ENCODE measurements at places on chromosomes 2 and 18.

DNA sequence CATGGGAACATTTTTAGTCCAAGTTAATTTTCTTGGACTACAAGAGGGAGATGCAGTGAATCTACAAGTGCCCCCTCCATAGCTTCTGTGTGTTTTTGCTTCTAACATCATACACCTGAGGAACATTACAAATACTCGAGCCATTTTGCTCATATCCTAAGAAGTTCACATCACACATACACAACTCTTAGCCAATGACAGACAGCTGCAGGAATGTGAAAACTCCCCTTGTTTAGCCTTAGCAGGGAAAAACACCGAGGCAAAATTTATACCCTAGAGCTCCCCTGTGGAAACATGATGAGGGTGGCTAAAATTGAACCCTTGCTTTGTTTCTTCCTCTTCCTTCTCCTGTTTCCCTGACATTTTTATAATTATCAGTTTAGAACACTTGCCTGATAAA is 928.3 kb upstream of the NRXN1 start:
- no peak for DNase-seq

DNA sequence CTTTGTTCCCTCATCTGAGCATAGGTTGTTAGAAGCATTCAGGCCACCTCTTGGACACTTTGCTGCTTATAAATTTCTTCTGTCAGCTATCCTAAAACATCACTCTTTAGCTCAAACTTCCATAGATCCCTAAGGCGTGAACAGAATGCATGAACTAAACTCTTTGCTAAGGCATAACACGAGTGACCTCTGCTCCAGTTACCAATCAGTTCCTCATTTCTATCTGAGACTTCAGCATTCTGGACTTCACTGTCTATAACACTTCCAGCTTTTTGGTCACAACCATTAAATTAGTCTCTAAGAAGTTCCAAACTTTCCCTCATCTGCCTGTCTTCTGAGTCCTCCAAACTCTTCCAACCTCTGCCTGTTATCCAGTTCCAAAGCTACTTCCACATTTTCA is 8.3 kb upstream of the VWA3B start:
- no peak for DNase-seq

- no peak for DNase-seq
Observed at GRCh38 chr2:45908316-45909170, 257.1 kb downstream of the PRKCE start.

DNA sequence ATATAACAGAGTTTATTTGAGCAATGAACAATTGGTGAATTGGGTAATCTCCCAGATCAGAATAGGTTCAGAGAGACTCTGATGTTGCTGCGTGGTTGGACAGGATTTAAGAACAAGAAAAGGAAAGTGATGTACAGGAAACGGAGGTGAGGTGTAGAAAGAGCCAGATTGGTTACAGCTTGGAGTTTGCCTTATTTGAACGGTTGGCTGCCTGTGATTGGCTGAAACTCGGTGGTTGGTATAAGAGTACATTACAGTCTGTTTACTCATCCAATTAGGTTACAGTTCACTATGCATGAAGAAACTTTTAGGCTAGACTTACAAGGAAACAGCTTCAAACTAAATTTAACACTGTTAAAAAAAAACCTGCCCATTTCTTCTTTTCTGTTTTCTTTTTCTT is 68.0 kb upstream of the CABLES1 start:
- DNase-seq: no peak

DNA sequence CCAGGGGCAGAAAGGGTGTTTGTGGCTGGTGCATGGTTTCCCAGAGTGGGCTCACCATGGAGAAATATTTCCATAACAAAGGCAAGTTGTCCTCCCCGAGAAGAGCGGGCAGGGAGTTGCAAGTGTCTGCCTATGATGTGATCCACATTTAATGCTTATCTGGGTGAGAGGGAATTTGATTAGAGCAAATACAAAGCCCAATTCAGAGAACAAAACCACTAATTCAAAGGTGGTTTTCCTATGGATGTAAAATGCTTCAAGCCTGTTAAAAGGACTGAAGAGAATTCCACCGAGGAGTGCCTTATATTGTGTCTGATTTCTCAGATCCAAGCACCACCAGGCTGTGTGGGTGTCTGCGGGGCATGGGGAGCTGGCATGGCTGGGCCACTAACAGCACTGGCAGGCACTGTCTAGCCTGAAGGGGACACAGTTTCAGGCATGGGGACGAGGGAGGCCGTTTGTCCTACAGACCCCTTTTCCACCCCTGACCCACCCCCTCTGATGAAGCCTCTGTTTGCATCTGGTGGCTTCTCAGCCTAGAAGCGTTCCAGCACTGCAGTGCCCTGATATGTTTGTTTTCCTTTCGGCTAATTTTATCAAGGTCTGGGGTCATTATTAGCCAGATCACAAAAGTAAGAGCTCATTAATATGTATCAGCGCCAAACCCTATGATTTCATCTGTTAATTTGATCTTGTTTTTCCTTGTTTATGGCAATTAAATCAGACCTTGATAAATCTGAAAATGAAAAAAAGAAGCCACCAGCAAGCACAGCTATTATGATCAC is 357.3 kb downstream of the HRH4 start:
- DNase-seq: no peak

GRCh38 chr2:207230261-207231105 is 64.7 kb upstream of the KLF7 start:
- no peak for DNase-seq

- DNase-seq: no peak
Observed at GRCh38 chr2:85937069-85937439, 48.3 kb upstream of the ST3GAL5 start.

- no peak for DNase-seq
Observed at GRCh38 chr2:41004700-41005099, 552.8 kb upstream of the SLC8A1 start.

DNA sequence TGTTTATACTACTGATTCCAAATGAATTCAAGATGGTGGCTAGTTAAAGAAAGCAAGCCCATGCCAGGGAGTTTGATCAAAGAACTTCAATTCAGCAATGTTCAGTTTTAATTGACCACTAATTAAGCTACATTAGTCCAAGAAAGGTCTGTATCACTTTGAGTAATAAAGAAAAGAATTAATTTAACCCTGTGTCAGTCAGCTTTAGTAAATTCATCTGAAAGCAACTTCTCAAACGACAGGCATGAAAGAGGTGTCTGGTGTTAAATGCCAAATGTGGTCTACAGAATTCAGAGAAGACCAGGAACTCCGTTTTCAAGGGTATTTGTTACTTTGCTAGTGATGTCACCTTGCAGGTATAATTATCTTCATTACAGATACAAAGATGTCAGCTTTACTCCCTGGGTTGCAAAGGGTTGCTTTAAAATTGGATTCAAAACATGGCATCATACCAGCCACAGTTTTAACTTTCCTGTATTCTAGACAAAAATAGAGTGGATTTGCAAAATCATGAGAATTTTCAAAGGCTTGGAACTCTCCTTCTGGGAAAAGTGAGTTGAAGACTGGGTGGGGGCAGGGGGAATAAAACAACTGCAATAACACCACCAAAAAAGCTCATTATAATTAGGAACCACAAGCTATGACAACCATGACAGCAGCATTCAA is 281.5 kb downstream of the TCF4 start:
- DNase-seq: no peak

DNA sequence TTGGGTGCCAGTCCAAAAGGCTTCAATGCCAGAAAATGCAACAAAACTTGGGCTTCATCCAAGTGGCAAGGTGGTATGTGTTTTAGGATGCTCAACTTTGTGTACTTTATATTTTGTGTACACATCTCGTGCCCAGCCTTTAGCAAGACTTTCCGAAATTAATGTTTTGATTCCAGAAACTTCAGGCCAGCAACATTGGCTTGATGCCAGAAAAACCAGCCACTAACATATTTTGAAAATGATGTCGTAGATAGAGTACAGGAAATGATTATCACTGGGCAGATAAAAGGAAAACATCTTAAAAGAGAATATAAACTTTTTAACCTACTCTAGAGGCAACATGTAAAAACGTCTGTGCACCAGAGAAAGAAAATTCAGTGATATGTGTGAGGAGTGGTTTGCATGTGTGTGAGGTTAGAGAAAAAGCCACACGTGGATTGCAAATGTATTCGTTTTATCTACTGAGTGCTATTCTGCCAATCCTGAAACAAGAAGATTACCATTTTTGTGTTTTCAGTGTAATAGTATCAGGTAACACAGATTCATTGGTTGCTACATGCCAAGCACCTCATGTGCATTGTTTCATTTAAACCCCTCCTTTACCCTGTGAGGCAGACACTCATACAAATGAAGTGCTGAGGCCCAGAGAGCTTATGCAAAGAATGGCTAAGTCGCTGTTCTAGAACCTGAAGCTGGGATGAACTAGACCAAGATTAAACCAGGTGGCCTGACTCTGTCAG is 264.8 kb downstream of the C1D start:
- no peak for DNase-seq

- peak; percentile 48 for DNase-seq
Observed at GRCh38 chr2:10331027-10331701, 28.5 kb downstream of the HPCAL1 start.

DNA sequence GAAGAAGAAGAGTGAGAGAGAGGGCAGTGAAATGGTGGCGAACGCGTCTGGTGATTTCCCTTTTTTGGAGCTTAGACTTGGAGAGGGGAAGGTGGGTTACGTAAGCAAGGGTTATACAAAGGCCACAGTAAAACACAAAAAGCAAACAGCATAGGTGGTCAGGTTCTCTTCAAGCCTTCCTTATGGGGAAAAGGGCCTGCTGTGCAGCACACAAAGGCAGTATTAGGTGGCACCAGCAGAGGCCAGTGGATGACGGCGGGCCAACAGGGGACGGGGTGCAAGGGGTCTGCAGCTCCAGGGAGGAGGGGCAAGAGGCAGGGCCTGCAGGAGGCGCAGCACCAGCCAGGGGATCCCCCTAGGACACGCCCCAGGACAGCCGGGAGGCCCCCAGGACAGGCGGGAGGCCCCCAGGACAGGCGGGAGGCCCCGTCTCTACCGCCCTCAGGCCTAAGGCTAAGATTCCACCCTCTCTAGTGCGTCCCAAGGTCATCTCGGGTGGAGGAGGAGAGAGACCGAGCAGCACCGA is 32.6 kb upstream of the NPC1 start:
- DNase-seq: no peak

DNA sequence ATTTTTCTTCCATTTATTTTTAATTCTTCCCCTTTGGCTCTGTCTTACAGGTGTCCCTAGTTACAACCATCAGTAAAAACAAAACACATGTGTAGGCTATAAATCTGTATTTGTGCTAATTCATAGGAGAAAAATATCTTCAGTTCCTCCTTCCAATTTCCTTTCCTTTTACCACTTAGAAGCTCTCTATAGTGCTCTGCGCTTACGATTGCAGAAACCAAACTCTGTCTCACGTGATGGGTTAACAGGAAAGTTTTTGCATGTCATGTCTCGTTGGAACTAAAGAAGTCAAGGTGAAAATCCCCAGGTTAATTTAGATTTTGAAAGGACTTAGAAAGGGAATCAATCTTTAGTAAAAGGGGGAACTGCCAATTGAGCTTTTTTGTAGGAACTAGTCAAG is 1390.5 kb upstream of the ZEB2 start:
- no peak for DNase-seq

- no peak for DNase-seq
Observed at GRCh38 chr2:240538031-240538780, 19.6 kb downstream of the ANKMY1 start.

DNA sequence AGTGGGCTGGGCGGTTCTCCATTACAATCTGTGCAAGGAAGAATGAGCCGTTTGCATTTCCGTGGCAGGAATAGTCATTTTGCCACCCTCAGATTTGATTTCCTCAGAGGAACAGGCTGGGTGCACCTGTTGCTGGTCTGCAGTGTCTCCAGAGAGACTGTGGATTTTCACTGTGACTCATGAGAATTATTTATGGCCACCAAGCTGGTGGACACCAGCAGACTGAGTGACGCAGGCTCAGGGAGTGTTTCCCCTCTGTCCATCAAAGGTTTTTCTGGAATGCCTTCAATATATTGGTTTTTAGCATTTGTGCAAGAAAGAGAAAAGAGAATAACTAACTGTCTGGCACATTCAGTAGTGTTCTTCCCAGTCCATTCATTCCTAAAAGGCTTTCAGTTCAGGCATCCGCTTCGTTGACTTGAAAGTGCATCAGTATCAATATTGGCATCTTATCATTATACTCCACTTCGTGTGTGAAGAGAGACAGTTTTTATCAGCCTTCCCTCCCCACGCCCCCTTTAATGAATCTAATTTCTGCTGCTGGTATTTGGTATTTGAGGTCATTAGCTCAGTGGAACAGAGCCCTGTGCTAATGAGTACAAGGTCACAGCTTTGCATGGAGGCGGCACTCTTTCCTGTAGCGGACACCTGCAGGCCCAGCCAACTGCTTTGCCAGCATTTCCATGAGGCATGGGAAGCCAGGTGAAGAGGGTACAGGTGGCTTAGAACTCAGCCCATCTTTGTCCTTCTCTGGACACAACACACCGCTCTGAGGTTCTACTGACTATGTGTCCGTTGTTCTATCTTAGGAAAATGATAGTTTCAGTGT is 39.9 kb downstream of the PRKCE start:
- peak; percentile 44 for DNase-seq

DNA sequence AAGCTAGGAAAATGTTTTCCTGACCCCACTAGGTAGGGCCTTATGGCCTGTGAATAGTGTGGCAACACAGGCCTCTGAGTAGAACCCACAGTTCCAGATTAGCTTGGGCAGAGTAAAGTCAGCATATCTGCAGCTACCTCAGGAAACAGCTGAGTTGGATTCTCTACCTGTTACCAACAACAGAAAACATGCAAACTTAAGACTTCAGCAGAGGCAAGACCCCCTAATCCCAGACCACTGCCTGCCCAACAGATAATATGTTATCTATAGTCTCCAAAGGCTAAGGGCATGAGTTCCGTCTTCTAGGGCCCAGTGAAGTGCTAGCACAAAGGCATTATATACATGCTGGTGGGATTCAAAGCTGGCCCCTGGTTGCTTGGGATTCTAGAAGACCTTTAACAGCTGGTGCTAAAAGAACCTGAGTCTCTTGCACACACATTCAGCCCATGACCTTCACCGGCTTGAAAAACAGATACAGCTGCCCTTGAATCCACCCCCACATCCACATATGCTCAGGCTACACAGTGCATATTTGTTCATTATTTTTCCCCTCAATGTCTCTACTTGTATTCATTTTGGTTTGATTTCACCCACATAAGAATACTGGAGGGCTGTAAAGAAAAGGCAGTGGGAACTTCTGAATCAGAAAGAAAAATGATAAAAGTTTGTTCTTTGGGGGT is 13.5 kb upstream of the UBXN4 start:
- DNase-seq: no peak

DNA sequence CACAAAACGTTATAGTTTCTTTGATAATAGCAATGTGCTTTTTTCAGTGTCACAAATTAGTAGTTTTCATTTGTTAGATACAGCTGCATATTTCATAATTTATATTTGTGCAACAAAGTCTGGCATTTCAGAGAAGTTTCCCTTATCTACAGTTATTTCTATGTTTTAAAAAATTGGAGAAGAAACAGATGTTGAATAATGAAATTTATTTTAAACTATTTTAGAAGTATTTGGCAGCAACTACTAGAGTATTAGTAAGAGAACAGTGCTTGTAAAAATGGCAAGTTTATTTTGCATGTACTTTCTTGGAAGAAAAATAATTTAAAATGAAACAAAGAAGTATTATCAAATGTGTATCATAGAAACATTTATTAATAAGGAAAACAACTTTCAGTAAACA is 68.6 kb upstream of the COL5A2 start:
- DNase-seq: no peak

- DNase-seq: no peak
Observed at GRCh38 chr2:52402128-52402527, 1365.5 kb upstream of the CHAC2 start.

GRCh38 chr2:186595219-186595618 is 5.4 kb downstream of the ITGAV start:
- no peak for DNase-seq
